ENCODE measurements at places on chromosomes 11 and 22.

DNA sequence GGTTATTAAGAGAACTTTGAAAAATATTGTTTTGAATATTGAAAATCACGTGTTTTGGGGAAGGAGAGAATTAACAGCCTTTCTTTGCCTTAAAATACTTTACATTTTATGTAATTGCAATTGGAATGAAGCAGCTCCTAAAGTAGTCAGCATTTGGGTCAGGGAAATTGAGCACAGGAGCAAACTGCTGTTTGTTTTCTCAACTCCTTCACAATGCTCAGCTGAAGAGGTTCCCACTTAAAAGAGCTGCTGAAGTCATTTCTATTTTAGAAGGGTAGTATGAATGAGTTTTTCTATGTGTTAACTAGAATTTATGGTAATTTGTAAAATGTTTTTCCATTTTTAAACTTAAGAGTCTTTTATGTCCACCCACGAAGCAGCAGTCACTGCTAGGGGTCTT, 8.1 kb upstream of the UCP2 start:
- H3K27me3 ChIP-seq: no peaks in the 10 kb centered on the region
- H3K36me3 ChIP-seq: no peaks in the 10 kb centered on the region
- H3K4me1 ChIP-seq: no peaks in the 10 kb centered on the region

DNA sequence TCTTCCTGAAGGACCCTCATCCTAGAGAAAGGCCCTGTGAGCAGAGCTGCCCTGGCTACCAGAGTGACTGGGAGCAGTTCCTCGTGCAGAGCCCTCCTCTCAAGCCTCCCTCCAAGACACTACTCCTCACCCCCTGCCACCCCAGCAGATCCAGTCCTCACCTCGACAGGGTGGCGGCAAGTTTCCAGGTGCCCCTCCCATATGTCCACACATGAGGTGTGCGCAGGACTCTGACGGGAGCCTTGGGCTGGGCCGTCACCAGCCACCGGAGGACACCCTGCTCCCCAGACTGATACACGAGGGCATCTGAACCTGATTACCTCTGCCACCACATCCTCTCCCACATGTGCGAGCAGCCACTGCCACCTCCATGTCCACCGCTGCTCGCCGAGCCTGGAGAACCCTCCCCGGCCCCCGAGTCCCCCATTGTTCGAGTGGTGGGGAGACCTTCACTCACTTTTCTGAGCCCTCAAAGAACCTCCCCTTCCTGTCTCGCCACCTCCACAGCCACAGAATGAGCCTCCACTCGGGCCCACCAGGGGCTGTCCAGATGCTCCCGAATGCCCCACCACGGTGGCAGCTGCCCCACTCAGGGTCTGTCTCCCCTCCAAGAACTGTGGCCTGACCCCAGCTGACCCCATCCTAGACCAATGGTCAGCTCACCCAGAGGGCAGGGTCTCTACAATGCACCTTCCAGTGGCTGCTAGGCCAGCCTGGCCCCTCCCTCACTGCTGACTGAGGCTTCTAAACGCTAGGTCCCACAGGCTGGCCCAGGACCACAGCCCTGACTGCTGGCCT, 62.5 kb downstream of the DGCR2 start:
- peaks cover 26% of the 10 kb centered on the region for H3K36me3 ChIP-seq
- no peaks in the 10 kb centered on the region for H3K4me1 ChIP-seq
- no peak overlapping the region for H3K27ac ChIP-seq
- H3K27me3 ChIP-seq: no peaks in the 10 kb centered on the region
- no peak overlapping the region for H3K4me3 ChIP-seq

- DNase-seq: no peak
- H3K4me3 ChIP-seq: no peak overlapping the region
- H3K4me1 ChIP-seq: no peaks in the 10 kb centered on the region
- H3K27me3 ChIP-seq: no peaks in the 10 kb centered on the region
Measured at GRCh38 chr11:10633261-10633660, 60.3 kb downstream of the IRAG1 start.

GRCh38 chr22:42273855-42274451, 3.5 kb upstream of the TCF20 start:
- DNase-seq: no peak
- no peak overlapping the region for H3K4me3 ChIP-seq
- H3K27ac ChIP-seq: no peak overlapping the region
- H3K4me1 ChIP-seq: peaks cover 6% of the 10 kb centered on the region

DNA sequence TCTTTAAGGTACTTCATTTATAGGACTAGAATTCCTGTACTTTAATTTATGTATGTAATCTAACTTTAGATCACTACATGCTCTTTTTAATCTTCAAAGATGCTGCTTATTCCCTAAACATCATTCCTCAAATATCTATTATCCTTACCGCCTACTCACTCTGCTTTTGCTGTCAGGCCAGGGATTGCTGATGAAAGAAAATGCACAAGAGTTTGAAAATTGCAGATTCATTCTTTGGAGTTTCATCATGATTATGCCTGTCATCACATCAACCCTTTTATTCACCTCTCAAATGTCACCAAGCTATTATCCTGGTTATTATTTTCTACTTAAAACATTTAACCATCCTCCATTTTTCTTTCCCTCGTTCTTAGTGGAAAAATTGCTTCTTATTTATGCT, 802.7 kb downstream of the METTL15 start:
- H3K36me3 ChIP-seq: no peaks in the 10 kb centered on the region
- H3K4me3 ChIP-seq: no peak overlapping the region
- no peak overlapping the region for H3K27ac ChIP-seq
- no peaks in the 10 kb centered on the region for H3K4me1 ChIP-seq

DNA sequence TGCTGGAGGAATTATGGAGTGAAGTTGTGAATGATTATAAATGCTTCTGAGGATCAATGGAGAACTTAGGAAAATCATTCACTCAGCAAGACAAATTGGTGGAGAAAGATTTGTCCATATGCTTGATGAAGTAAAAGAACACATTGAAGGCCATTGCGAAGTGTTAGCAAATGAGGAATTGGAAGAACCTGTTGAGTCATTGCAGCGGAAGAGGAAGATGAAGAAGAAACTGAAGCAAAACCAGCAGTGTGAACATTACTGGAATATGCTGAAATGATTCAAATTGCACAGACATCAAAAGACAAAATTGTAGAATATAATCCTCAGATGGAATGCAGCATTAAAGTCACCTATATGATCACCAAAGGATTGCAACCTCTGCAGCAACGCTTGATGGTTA, 168.1 kb downstream of the ADAMTS15 start:
- no peak overlapping the region for H3K4me3 ChIP-seq
- no peaks in the 10 kb centered on the region for H3K27me3 ChIP-seq
- no peaks in the 10 kb centered on the region for H3K36me3 ChIP-seq
- no peaks in the 10 kb centered on the region for H3K4me1 ChIP-seq
- H3K27ac ChIP-seq: no peak overlapping the region

- H3K4me3 ChIP-seq: no peak overlapping the region
- H3K27ac ChIP-seq: peak overlapping the region; percentile 75
- H3K36me3 ChIP-seq: no peaks in the 10 kb centered on the region
- H3K4me1 ChIP-seq: no peaks in the 10 kb centered on the region
Measured at GRCh38 chr22:23522623-23523251, 57.4 kb downstream of the IGLL1 start.
